AML-193 (cell line): ENCODE measurements at places on chromosomes 6 and 20.

GRCh38 chr20:18031888-18032509 lies 25.7 kb downstream of the OVOL2 start:
- no peak for DNase-seq

- DNase-seq: no peak
Measured at GRCh38 chr20:16003310-16003709, 569.9 kb downstream of the KIF16B start.

DNA sequence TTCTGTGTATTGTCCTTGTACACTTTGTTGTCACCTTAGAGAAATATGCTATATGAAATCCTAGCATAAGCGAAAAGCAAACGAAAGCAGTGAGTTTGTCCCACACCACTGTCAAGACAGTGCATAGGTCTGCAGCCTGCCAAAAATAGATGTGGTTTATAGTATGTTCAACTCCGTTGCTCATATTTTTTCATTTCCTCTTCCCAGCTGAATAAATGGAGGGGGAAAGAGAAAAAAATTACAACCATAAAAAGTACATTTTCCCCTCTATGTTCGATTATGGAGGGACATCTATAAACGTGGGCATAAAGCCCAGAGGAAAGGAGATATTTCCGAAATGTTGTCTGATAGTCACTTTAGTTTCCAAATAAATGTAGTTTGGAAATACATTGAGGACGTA lies 25.8 kb downstream of the PRL start:
- DNase-seq: no peak

DNA sequence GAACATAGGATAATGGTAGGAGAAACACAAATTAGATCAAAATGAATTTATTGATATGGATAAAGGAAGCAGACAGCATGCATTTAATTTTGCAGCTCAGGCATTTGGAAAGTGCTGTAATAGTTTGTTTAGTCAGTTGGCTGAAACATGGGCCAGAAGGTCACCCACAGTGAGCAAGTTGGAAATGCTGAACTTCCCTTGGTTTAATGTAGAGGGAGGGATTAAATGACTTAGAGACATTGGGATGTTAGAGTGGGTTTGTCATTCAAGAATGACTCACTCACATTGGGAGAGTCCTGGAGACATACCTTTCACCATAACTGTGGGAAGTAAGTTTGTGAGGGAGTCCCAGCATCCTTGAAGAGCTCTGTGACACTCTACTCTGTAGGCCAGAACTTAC lies 231.5 kb upstream of the PLCB4 start:
- DNase-seq: no peak

DNA sequence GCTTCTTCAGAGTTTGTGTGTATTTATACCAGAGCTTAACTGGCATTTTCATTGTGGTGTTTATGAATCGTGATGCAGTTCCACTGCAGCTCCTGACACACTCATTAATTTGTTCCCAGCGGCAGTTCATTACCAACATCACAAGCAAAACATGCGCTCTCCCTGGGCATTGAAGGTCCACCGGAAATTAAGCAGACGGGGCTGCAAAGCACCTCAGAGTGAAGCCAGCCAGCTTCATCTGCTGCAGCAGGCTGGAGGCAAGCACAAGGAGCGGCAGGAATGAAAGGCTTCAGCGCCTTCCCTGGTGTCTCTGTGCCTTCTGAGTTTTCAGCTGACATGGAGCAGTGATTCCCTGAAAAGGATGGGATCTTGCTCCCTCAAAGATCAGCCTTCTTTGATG lies 246.0 kb upstream of the SPTLC3 start:
- no peak for DNase-seq

DNA sequence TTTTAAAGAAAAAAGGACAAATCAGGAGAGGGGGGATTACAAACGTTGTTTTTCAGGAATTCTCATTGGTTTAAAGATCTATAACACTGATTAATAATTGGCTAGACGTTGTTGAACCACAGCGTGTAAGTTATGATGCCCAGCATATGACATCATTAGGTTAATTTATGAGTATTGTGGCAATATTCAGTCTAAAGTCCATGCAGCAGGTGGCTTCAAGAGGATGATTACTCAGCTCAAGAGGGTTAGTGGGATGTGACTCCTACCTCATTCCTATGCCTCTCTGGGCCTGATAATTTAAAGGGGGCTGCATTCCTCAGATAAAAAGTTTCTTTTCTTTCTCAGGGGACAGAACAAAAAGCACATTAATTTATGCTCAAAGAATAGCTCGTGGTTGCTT lies 1309.0 kb downstream of the EPHA7 start:
- no peak for DNase-seq
